Activated naive CD4-positive, alpha-beta T cell treated with Interleukin-2 at 50 U/mL for 16 hours (primary cell): ENCODE measurements at places on chromosomes 11 and 22.

DNA sequence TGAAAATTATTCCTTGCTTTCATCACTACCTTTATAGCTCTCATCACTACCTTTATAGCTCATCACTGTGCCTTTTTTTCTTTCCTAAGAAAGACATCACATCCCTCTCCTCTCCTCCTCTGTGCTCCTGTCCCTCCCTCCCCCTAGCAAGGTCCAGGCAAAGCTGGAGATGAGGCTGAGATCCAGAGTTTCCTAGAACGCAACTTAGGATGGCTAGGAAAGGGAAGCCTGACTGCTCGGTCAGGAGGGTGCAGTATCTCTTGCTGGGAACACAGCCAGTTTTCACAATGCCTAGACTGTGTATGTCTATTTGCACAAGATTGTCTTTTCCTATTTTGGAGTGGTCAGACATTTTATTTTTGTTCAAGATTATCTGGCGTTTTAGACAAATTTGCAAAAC lies 24.7 kb downstream of the TUB start:
- no peak for DNase-seq

DNA sequence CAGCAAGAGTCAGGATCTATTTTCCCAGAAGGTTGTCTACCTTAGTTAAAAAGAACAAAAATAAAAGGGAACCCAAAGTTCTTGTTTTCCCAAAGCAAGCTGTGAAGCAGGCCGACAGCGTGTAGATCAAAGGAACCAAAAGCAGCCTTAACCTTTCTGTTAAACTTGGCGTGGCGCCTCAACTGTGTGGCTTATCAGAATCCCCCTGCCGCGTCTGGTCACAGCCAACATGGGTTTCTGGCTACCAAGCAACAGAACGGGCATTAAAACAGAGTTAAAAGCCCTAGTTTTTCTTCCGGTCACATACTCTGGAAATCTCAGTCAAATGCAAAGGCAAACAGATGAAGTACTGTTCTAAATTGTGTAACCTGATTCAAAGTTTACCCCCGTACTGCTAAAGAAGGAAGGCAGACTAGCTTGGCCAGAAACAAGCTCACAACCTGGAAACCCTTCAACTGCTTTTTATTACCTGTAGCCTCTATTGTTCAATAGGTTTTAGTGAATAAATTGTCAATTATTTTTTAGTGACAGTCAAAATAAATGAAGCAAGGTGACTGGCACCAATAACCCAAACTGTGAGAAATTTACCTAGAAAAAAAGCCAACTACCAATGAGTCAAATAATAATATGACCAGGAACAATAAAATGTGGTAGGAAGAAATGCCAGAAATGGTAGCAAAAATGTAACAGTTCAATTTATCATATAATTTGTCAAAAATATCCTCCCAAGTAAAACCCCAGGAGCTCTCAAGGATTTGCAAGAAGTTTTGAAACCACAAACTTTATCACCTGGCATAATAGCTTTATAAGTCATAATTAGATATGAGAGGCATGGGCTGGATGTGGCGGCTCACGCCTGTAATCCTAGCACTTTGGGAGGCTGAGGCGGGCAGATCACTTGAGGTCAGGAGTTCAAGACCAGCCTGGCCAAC lies 21.4 kb downstream of the CHKA start:
- no peak for DNase-seq

- DNase-seq = no peak
These were observed 53.5 kb upstream of the MYEOV start for GRCh38 chr11:69240332-69241074.

- DNase-seq = no peak
These were observed 30.2 kb upstream of the APOA1 start for GRCh38 chr11:116867619-116868018.

- DNase-seq = no peak
These were observed 43.1 kb upstream of the MYH9 start for GRCh38 chr22:36430863-36431262.

DNA sequence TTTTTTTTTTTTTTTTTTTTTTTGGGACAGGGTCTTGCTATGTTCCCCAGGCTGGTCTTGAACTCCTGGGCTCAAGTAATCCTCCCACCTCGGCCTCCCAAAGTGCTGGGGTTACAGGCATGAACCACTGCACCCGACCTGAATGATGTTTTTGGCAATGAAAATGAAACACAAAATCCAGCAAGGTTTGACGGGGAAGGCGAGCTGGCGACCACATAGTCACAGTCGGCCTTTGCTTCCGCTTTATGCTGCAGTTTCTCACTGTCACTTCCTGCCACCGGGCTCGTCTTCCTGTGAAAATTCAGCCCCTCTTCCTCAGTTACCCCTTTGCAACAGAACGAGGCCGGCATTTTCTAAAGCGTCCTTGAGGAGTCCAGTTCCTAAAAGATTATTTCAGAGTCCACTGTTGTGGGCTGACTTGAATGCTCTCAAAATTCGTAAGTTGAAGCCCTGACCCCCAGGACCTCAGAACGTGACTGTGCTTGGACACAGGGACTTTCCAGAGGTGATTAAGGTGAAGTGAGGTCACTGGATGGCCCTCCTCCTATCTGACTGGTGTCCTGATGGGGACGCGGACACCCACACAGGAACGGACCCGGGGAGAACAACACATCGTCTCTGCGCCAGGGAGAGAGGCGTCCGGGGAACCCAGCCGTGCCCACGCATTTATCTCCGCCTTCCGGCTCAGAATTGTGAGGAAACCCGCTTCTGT lies 2.9 kb upstream of the BID start:
- peak; percentile 73 for DNase-seq

DNA sequence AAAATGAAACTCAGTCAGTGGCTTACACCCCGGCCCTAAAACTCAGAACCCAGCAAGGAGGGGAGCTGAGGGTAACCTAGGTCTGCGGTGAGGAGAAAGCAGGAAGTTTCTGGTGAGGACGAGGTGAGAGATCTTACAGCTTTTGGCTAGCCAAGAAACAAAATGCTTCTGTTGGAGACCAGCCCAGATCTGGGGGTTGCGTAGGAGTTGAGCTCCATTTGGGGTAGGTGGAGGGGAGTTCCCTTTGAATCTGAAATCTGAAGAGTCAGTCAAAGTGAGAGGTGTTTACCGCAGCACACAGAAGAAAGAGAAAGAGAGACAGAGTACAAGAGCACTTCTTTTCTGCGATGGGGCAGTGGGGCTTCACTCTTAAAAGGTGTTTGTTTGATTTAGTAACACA lies 29.6 kb downstream of the EHF start:
- peak; percentile 88 for DNase-seq

GRCh38 chr11:95200781-95201457 lies 30.1 kb downstream of the SESN3 start:
- no peak for DNase-seq

GRCh38 chr22:29032584-29032983 lies 29.0 kb downstream of the C22orf31 start:
- no peak for DNase-seq

GRCh38 chr22:30531651-30532608 lies 14.6 kb downstream of the SEC14L6 start:
- DNase-seq = no peak

GRCh38 chr11:112369916-112370315 lies 109.3 kb upstream of the PLET1 start:
- DNase-seq = no peak

- DNase-seq = no peak
These were observed 88.6 kb downstream of the RTL6 start for GRCh38 chr22:44409211-44409973.

- DNase-seq = no peak
These were observed 83.2 kb downstream of the TEAD1 start for GRCh38 chr11:12757416-12757815.

- DNase-seq = no peak
These were observed 4.6 kb upstream of the BIRC3 start for GRCh38 chr11:102312667-102313066.

- DNase-seq = no peak
These were observed 5.1 kb downstream of the CCDC89 start for GRCh38 chr11:85680897-85681296.

DNA sequence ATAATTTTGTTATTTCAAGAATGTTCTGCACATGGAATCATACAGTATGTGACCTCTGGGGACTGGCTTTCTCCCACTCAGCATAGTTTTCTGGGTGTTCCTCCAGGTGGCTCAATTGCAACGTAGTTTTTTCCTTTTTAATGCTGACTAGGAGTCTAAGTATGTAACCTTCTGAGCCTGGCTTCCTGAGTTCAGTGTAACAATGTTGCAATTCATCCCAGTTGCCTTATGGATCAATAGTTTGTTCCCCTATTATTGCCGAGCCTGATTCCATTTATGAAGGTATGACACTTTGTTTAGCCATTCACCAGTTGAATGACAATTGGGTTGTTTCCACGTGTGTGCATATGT lies 128.3 kb downstream of the CRYBB2 start:
- DNase-seq = no peak

DNA sequence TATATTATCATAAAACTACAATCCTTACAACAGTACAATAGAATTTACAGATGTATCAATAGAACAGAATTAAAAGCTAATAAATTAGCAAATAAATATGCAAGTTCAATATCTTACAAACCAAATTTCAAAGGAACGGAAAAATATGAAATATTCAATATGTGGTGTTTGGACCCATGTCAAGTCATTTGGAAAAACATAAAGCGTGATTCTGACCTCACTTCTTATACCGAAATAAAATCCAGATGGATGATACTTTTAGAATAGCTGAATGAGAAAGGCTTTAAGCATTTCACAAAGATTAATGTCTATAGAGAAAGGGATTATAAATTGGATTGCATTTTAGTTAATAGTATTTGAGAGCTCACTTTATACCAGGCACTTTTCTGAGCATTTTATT lies 92.8 kb upstream of the TEAD1 start:
- DNase-seq = no peak

DNA sequence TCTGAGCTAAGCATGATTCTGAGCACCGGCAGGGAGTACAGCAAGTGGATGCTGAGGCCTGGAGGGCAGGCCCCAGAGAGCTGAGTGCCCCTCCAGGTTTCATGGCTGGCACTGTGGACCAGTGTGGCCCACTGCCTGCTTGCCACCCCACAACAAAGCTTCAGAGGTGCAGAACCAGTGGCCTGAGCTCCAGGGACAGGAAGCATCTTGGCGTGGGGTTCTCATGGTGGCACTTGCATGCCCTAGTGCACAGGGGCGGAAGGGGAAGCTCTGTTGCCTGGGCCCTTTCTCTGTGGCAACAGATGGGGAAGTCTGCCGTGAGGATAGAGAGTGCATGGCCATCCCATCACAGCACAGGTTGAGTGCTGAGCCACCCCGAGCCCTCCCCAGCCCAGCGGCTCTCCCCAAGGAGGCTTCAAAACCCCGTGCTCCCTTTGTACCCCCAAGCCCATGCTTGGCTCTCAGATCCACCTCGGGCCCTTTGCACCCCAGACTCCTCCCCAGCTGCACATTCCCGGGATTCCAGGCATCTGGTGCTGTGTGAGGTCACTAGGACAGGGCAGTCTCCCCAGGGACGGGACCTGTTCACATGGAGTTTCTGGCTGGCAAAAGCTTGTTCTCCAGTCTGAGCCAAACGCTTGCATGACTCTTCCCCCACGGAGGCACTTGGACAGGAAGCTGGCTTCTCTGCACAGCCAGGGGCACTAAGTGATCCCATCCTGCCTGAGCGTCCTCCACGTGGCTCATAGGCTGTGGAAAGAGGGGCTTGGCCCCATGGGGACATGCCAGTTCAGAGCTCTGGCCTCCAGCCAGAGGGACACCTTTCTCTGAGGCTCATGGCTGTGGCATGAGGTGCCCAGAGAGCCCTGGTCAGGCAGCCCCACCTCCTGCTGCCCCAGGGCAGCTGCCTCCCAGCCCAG lies 4.2 kb downstream of the SLC25A1 start:
- no peak for DNase-seq

GRCh38 chr22:27629908-27630673 lies 171.5 kb downstream of the MN1 start:
- DNase-seq = no peak

- no peak for DNase-seq
These were observed 52.1 kb downstream of the SHANK2 start for GRCh38 chr11:71200172-71200716.

- no peak for DNase-seq
These were observed 32.5 kb upstream of the IGLL5 start for GRCh38 chr22:22855085-22855484.

DNA sequence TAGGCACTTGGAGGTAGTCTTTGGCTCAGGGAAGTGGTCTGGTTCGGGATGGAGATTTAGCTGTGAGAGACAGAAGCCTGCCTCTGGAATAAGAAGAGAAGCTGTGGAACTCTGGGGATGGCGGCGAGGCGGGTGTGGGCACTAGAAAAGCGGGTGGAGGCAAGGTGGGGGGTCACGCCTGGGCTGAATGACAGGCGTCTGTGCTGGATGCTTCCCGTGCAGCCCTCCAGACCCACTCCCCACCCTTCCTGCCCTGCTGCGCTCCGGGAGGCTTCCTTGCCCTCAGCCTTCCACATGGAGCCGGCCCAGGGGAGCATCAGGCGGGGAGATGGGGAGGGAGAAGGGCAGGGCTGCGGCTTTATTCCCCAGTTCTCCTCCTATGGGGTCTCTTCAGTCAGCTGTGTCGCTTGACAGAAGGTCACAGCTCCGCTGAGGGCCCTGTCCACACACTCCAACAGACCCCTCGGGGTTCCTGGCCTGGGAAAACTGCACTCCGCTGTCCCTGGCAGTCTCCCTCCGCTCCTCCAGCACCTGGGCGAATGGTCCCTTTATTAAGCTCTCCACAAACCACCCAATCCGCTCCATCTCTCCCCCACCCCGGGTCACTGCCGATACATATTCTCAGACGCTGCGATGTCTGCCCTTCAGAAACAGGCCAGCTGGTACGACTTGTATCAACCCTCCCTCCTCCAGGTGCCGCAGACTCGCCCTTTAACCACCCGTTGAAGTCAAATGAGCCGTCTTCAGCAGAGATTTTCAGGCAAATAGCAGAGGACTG lies 6.2 kb downstream of the DNAJB13 start:
- no peak for DNase-seq

DNA sequence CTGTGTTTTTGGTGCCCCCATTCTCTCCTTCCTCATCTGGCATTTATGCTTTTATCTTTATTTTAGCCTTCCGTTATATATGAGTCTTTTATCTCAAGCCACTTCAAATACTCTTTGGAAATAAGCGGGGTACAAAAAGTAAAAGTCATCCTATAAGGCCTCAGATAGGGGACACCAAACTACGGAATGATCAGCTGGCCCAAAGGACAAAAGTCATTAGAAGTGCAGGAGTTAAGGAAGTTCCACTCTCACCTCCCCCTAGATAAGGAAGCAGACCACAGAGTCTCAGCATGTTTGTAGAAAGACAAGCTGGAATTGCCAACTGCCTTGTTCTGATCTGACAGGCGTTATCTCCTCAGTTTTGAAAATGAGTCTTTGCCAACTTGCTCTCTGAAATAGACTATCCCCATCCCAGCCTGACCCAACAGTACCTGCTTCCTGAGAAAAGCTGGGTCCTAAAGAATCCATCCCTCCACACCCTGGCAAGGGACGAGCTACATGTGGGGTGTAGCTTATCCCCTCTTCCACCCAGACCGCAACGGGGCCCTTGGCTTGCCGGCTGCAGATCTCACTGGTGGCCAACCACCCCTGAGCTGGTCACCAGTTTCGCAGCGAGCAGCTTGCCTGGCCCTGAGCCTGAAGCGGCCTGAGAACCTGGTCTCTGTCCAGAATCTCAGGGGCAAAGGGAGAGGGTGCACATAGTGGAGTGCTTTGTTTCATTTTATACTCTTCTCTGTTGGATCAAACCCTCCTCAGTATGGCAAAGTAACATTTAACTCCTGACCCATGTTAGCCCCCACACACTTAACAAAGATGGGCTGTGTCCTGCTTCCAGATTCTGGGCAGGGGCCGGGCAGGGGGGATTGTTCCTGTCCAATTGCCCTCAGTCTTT lies 13.8 kb downstream of the FADS2 start:
- DNase-seq = no peak

GRCh38 chr11:111846063-111846462 lies 25.3 kb downstream of the ALG9 start:
- no peak for DNase-seq

- DNase-seq = no peak
These were observed 21.1 kb upstream of the TENM4 start for GRCh38 chr11:79461666-79462645.

- peak; percentile 68 for DNase-seq
These were observed 11.3 kb upstream of the CXCR5 start for GRCh38 chr11:118872403-118872821.
